NCI-H69 (cell line): ENCODE measurements at places on chromosomes 4 and X.

GRCh38 chr4:37383579-37384229 is 139.2 kb downstream of the NWD2 start:
- DNase-seq: peak; percentile 37

- peak; percentile 37 for DNase-seq
These were observed 11.4 kb downstream of the CPZ start for GRCh38 chr4:8603931-8604330.

DNA sequence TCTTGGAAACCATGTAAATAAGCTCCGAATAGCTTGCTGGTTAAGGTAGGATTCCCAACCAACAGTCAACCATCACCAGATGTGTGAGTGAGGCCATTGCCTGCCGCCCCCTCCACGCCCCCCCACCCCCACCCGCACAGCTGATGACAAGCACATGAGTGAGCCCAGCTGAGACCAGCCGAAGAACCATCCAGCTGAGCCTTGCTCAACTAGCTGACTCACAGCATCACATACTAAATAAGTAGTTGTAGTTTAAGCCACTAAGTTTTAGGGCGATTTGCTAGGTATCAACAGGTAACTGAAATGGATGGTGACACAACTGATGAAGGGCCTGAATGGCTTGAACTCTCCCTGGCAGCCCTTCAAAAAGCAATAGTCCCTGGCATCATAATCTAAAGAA is 1.6 kb upstream of the CCDC149 start:
- no peak for DNase-seq

- DNase-seq: peak; percentile 8
These were observed 71.6 kb downstream of the GSTCD start for GRCh38 chr4:105780176-105780575.

GRCh38 chrX:34493086-34493485 is 164.0 kb downstream of the TMEM47 start:
- DNase-seq: no peak

- DNase-seq: peak; percentile 69
These were observed 1.7 kb upstream of the METTL14 start for GRCh38 chr4:118683513-118683912.

DNA sequence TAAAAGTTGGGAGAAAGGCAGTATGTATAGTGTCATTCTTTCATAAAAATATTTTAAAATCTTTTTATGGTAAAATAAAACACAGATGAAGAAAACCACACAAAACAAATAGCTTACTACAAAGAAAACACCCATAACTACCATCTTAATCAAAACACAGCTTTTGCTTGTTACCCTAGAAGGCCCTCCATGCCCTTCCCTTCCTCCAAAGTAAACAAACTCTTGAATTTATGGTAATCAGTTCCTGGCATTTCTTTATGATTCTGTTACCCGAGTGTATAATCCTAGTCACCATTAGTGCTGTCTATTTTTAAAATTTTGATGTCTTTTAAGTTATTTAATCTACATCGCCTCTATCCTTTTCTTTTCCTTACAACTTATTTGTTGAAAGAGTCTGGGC is 170.9 kb downstream of the APBB2 start:
- DNase-seq: no peak

GRCh38 chrX:11764602-11765067 is 6.6 kb downstream of the MSL3 start:
- DNase-seq: no peak

DNA sequence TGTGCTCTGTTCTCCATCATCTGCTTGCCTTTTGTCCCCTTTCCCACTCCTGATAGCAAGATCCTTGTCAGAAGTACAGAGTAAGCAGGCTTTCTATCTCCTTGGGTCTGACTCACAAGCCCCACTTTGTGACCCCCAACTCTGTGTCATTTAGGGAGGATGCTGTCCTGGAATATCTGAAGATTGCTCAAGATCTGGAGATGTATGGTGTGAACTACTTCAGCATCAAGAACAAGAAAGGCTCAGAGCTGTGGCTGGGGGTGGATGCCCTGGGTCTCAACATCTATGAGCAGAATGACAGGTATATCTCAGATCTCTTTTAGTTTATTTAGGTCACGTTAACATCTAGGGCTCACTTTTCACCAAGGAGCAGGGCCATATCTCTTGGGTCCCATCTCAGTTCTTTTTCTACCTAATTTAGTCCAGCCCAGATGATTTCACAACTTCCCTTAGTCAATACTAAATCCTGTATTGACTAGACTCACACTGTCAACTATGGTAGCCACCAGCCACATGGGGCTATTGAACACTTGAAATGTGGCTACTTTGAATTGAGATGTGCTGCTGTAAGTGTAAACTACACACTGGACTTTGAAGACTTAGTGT is 64.3 kb downstream of the MSN start:
- DNase-seq: no peak

GRCh38 chr4:176654565-176655216 is 138.0 kb downstream of the VEGFC start:
- no peak for DNase-seq

- peak; percentile 70 for DNase-seq
These were observed 79.9 kb downstream of the TRPC5OS start for GRCh38 chrX:111955901-111956300.

DNA sequence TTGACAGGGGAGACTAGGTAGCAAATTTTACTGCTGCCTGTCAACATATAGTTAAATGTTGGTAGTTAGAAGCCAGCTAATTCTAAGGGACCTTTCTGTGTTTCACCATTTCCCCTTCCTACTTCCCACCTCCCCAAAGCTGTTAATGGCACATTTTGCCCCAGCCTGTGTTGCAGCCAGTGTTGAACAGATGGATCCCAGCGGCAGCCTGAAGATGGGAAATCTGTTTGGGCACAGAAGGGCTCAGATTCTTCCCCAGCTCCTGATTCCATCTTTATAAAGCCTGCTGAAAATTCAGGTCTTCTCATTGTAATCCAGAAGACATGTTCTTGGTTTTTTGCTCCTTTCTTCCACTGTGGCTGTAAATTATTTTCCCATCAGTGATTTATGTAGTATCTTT is 89.0 kb downstream of the SPRY1 start:
- DNase-seq: peak; percentile 44

DNA sequence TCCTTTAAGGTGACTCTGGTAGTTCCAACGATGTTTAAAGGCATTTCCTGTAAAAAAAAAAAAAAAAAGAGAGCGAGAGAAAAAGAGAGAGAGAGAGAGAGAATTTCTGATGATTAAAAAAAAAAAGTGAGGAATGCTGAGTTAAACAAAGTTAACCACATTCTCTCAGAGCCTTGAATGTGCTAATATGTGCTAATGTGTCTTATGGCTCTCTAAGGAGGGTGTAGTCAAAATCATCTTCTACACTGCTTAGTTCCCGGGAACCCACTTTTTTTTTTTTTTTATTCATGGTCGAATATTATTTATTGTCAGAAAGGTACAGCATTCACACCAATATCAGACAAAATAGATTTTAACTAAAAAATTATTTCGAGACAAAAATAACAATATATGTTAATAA is 111.7 kb downstream of the SNCA start:
- no peak for DNase-seq

DNA sequence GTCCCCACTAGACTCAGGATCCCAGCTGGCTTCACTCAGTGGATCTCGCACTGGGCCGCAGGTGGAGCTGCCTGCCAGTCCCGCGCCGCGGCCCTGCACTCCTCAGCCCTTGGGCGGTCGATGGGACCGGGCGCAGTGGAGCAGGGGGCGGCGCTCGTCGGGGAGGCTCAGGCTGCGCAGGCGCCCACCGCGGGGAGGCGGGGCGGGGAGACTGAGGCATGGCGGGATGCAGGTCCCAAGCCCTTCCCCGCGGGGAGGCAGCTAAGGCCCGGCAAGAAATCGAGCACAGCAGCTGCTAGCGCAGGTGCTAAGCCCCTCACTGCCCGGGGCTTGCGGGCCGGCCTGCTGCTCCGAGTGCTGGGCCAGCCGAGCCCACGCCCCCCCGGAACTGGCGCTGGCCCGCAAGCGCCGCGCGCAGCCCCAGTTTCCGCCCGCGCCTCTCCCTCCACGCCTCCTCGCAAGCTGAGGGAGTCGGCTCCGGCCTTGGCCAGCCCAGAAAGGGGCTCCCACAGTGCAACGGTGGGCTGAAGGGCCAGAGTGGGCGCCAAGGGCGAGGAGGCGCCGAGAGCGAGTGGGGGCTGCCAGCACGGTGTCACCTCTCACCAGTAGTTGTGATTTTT is 1038.0 kb downstream of the PCDH19 start:
- no peak for DNase-seq

DNA sequence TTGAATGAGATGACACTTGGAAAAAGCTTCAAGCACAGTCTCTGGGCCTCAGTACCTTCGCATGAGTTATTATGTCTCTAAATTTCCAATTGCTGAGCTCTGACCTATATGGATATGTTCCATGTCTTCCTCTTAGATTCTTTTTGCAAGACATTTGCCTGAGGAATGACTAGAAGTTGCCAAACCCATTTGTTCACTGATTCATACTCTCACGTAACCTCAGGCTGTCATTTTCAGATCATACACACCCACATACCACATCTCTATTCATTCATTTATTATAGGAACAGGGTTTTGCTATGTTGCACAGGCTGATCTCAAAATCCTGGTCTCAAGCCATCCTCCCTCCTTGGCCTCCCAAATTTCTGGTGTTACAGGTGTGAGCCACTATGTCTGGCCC is 2137.1 kb upstream of the TENM3 start:
- DNase-seq: no peak

GRCh38 chr4:41573502-41574001 is 35.6 kb downstream of the LIMCH1 start:
- DNase-seq: no peak

GRCh38 chr4:102598086-102598761 is 97.1 kb downstream of the NFKB1 start:
- DNase-seq: no peak

GRCh38 chrX:79592259-79592658 is 225.1 kb upstream of the ITM2A start:
- DNase-seq: no peak

DNA sequence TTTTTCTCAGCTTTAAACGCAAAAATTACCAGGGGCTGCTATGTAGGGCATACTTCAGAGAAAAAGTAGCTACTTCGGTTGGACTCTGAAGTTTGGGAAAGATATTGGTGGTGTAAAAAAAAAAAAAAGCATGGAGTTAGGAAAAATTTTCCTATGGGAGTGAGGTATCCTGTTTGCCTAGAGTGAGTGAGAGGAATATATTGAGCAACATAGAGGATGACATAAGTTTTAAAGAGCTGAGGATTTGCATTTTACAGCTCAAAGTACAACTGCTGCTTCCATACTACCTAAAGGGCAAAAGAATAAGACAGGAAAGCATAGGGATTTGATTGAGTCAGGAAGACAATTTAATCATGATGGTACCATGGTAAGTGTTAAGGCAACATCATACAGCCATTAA is 7.3 kb downstream of the GPRASP1 start:
- no peak for DNase-seq
